NCI-H1105 (cell line): ENCODE measurements at places on chromosomes 11 and 22.

GRCh38 chr11:83520849-83521248 lies 234.7 kb upstream of the CCDC90B start:
- DNase-seq, result no peak

DNA sequence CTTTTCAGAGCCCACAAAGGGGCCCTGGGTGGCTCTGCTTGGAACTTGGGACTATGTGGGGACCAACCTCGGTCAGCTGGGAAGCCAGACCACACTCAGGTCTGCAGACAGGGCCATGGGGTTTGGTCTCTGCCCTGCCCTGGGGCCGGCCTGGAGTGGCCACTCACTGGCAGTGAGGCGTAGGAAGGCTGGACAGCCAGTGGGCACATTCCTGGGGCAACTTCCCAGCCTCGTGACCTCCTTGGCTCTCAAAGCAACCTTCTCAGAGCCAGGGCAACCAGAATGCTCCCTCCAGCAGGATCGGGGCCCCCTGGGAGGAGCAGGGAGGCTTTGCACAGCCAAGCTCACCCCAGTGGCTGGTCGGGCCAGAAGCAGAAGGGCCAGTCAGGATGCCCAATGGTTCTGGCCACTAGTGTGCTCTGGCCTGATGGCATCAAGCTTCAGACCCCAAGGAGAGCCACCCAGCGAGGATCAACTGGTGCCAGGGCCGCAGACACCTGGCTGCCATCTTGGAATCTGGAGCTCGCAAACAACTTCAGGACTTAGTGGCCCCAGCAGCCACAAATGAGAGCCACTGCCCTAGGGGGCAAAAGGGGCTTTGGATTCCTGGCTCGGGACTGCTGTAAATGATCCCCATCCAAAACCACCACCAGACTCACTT lies 87.1 kb downstream of the MYEOV start:
- DNase-seq, result no peak

DNA sequence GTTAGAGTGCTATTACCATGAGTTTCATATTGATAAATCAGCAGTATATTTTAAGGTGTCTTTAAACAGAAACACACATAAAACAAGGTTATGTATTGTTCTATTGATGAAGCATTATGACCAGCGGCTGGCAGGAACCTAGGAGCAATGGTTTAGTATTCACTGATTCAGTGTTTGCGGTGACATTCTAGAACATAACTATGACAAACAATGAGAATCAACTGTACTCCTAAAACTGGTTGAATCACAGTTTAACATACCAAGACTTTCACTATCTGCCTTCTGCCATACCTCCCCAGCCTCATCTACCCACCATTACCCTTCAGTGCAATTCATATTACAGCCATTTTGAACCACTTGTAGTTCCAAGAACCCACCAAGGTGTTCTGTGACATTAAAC lies 8.8 kb downstream of the HOATZ start:
- no peak for DNase-seq

- DNase-seq, result no peak
These were observed 593.5 kb downstream of the TBC1D22A start for GRCh38 chr22:47355776-47356510.

DNA sequence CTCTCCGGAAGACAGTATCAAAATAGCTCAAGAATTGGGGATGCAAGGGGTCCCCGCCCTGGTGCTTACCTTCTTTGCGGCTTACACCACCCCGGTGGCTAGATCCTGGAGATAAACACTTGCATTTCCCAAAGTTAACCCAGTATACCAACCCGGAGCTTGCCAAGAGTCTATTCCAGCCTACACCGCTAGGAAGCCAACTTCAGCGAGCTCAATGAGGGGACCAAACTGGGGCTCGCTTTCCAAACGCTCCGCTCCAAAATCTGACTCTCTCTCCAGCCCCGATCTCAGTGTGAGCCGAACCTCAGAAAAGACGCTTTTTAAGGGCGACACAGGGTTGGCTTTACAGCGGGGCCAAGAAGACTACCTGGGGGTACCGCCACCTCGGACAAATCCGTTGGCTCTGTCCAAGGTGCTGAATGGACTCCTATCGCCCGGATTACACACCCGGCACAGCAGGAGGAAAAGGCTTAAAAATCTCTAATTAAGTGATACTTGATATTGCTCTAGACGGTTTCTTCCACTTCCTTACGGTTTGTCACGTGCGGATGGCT lies 20.1 kb upstream of the BDNF start:
- DNase-seq, result peak; percentile 12

DNA sequence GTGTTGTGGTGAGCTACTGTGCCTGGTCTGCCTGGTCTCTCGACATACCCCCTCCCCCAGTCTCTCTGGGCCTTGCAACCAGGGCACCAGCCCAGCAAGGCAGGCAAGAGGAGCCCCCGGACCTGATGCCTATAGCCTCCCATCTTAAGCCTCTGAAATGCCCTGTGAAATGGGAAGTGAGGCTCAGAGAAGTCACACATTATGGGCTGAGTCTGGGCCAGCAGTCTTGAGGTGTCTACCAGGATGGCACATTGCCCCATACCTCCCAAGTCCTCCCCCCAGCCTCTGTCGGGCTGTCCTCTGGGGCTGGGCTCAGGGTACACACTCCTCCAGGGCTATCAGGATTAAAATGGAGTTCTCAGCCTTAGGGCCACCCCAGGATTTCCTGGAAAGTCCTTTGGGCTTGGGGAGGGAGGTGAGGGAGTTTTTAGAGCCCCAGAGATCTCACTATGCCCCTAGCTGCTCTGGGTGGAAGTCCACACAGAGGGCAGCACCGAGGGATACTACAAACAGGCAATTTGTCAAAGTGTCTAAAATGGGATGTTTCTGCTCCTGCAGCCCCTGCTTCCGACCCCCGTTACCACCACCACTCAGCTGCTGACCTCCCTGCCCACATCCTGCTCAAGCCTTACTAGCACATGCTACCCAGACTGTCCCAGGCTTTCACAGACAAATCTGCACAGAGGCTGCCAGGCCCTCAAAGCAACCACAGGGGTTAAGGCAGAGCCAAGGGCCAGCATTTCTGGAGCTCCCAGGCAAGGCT lies 3.1 kb upstream of the SH3BP1 start:
- no peak for DNase-seq

DNA sequence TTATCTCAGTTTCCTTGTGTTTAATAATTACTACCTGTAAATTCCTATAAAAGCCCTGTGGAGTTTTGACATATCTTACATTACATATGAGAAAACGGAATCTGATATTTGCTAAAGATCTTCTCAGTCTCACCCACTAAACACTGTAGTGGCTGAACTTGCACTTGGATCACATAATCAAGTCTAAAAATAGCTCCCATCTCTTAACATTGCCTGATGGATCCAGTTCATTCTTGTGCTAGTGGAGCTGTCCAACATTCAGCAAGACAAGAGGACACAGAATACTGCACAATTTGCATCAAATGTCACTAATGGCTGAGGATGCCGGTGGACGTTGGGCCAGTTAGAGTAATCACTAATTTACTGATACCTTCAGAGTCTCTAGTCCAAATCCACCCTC lies 569.9 kb upstream of the ANO5 start:
- no peak for DNase-seq

GRCh38 chr22:21951931-21952465 lies 650 bp downstream of the PPM1F start:
- DNase-seq, result no peak

DNA sequence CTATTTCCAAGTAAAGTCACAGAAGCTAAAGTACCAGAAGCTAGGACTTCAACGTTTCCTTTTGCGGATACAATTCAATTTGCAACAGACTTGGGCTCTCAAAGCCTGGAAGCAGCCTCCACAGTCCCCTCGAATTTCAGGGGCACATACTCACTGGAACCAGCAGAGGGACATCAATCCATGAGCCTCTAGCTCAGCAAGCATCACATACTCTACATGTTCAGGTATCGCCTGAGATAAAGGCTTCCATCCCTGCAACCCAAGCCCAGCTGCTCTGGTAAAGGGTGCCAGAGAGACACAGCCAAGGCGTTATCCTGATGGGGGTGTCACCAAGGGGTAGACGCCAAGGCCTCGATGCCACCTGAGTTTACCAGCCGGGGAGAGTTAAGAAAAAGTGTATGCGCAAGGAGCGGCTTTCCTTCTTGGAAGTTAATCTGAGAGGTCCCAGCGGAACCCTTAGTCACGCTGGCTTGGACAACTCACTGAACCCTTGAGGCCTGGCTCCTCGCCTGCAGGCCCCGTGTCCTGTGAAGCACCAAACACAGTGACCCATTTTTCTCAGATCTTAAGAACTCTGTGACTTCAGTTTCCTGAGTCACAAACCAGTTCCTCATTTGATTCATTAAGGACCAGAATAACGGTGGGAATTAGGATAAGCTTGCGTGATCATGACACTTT lies 13.0 kb downstream of the LTO1 start:
- DNase-seq, result no peak

- no peak for DNase-seq
These were observed 46.5 kb downstream of the NFAM1 start for GRCh38 chr22:42385696-42386095.

DNA sequence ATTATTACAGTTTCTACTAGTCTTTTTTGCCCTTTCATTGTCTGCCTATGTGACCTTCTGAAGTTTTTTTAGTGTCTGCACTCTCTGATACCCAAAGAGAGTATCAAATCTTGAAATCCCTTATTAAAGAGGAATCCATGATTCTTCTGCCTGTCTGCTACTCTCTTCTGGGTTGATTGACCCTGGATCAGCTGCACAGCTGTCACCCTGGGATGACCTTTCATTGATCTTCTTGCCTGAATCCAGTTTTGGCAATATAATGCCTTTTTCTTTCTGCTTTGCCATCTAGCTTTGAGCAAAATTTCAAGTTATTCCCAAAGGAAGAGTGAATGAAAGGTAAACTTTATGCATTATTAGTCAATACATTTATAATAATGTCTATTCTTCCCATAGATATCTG lies 32.6 kb downstream of the NCAM1 start:
- DNase-seq, result no peak

DNA sequence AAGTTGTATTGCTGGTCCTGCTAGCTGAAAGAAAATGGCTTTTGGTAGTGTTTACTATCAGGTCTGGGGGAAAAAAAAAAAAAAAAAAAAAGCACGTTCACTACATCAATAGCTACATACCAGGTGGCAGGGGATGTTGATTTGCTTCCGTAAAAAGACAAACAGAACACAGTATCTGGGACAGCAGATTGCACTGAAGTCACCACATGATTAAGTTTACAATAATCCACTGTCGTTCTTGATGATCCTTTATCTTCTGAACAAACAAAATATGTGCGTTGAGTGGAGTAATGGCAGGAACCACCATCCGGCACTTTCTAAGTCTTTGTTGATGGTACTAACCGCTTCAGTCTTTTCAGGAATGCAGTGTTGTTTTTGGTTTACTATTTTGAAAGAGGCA lies 48.7 kb downstream of the DDX6 start:
- DNase-seq, result no peak

DNA sequence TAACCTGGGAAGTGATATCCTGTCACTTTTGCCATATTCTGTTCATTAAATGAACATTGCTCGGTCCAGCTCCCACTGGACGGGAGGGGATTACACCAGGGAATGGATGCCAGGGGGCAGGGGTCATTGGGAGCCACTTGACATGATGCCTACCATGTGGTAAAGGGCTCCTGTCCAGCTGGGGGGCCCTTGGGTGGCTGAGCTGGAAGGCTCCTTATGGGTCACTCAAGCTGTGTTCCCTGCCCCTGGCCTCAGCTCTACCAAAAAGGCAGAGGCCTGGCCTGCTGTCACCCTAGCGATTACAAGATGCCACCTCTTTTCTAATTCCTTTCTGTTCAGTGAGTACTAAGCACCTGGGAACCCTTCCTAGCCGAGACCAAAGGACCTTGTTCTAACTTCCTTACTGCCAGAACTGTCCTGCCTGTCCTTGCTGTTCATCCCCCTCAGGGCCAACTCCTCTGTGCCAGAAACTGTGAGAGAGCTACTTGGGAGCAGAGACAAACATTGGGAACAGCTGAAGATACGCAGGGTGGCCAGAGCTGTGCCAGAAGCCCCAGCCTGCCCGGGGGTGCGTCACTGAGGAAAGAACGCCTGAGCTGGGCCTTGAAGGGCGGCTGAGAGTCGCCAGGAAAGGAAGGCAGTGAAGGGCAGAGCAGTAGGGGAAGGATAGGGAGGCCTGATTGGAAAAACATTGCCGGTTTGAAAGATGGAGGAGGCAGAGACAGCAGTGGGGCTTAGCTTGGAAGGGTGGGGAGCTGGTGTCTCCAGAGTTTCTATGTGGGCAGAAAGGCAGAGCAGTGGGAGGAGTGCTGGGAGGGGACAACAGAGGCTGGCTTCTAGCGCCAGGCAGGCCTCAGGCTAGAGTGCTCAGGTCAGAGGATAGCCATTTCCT lies 12.7 kb upstream of the UVRAG start:
- DNase-seq, result no peak

DNA sequence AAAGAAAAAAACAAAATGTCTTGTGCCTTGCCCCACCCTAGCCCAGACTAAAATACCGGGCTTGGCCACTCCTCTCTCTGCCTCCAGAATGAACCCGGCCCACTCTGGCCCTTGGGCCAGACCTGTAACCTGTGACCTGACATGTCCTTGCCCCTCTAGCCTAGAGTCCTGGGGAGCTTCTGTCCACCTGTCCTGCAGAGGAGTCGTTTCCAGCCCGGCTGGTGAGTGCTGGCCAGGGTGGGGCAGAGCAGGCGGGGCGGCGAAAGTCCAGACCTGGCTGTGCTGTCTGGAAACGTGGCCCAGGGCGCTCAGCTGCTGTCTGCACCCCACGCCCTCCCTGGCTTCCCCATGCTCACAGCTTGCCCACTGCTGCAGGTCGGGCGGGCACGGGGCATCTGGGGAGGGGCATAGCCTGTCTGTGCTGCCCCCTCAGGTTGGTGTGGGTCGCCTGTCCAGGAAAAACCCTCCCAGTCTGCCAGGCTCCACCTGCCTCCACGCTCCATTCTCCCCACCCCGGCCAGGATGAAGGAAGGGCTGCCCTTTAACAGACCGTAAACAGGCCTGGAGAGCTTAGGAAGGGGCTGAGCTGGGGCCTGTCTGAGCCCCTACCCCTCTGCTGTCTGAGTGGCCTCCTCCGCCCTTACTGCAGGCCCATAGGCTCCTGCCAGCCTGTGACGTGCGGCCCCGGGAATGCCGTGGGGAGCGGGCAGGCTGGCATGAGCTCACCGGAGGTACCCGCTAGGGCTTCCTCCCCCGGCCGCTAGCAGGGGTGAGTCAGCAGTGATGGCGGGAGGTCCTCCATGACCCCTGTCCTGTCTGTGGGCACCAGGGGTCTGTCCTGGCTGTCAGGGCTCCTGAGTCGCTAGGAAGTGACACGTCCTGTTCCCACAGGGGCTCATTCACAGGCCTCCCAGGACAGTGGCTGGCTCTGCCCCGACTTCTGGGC lies 1.9 kb downstream of the CD151 start:
- DNase-seq, result no peak
